ENCODE measurements at places on chromosomes 7 and 10.

GRCh38 chr7:6640246-6640721 lies 3.2 kb downstream of the ZNF316 start:
- DNase-seq, result no peak

- no peak for DNase-seq
These were observed 15.5 kb downstream of the CAMK2G start for GRCh38 chr10:73858750-73859427.

DNA sequence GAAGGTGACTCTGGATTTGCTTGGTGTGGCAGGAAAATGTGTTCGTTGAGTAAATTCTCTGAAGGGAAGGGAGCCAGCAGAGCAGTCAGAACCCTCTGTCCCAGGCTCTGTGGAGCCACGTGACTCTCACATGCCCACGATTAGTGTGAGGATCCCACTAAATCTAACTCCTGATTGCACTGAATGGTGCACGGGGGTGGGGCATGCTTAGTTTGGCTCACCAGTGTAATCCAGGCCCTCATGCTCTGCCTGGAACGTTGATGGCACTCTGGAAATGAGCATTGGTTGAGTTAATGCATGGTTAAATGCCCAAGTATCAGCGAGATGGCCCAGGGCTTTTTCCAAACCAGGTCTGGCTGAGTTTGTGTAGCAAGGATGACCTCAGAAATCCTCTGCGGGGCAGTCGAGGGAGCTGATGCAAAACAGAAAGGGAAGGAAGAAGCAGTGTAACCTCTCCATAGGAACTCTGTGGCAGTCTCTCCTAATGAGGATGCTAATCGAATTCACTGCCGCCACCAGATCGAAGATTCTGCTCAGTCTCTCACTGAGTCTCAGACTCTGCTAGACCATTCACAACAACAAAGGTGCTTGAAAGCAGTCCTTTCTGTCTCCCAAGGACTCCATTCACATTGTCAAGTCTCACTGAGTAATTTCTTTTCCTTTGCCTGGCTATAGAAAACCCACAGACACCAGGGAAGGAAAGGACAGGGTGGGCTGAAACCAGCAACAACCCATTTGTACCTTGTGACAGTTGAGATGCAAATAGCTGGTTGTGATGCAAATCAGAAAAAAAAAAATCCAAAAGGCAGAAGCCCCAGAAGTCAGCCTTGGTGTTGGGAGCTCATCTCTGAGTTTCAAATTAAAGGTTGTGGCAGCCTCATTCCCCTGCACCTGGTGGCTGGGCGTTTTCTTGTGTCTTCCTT lies 98.1 kb downstream of the C10orf105 start:
- no peak for DNase-seq

- no peak for DNase-seq
These were observed 3.3 kb upstream of the CUEDC2 start for GRCh38 chr10:102435529-102436233.

GRCh38 chr10:31778627-31779026 lies 150.0 kb downstream of the ARHGAP12 start:
- no peak for DNase-seq

- DNase-seq, result no peak
These were observed 38.9 kb upstream of the KAT6B start for GRCh38 chr10:74787457-74787856.

DNA sequence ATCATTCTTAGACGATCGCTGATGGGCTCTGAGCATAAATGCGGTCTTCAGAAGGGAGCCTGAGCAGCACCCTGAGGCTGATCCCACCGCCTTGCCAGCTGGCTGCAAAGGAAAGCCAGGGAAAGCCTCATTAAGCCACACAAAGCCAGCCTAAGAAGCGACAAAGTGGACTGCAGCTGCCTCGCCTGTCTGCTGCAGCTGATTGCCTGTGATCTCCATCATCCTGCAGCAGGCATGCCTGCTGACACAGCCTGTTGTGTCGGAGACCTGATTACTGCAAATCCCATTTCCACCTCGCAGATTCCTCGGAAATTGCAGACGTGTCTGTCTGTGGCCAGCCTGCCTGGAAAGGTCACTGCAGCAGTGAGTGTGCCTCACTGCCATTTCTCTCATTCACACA lies 1087.0 kb upstream of the AUTS2 start:
- DNase-seq, result peak; percentile 38

GRCh38 chr10:94223702-94224370 lies 138.9 kb downstream of the NOC3L start:
- DNase-seq, result no peak

DNA sequence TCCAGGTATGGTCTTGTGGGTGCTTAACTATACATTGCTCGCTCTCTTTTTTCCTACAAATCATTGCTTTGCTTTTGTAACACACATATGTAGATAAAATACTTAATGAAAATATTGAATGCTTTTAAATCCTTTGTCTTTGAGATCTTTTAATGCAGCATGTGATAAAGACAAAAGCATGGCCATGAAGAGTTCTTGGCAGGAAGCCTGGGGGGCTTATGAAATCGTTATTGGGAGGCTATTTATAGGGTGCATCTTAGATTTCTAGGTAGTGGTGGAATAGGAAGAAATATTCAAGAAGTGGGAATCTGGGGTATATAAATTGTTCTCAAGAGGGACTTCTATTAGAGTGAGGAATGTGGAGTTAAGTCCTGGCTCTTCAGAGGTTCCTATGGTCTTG lies 21.9 kb downstream of the UBE2D1 start:
- no peak for DNase-seq

DNA sequence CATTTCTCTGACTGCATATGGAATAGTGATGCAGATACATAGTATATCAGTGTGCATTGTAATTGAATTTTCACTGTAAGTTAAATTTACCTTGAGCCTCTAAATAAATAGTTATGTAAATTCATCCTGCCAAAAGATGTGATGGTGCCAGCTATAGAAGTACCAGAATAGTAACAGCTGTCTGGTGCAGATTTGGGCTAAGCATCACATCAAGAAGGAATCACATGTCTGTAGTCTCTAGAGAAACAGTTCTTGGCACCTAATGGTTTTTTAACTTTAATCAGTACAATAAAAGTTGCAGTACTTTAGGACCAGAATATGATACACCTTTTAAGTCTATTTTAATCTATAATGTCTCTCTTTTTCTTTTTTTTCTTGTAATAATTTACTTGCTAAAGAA lies 17.4 kb downstream of the PLEKHA1 start:
- no peak for DNase-seq

DNA sequence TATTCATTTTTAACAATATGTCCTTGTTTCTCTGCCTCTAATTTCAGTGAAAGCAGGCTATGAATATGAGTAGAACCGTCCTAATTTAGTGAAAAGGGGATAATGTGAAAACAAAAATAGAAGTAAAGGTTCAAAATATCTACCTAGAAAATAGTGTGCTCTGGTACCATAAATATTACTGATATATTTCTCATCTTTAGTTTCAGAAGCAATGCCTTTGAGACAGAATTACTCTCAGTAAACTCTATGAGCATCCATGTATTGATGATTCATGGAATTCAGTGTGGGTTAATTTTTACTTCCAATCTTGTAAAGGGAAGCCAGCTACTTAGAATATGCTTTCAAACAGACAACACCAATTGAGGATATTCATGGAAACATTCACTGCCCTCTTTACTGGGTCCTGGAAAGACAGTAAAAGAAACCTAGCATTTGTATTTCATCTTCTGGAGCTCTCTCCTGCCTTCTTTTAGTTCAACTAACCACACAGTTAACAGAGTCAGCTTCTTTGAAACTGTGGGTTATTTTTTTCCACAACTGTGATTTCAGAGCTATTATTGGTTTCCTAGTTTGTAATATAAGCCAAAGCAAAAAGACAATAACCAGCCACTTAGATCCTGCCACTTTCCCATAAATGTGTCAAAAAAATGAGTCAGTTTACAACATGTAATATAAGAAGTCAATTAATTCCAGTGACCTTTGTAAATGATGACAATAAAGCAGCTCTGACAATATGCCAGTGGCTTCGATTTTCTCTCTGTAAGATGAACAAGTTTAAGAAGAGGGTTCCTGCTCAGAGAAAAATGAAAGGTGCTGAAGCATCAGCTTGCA lies 1.7 kb downstream of the LRRN3 start:
- DNase-seq, result peak; percentile 91

DNA sequence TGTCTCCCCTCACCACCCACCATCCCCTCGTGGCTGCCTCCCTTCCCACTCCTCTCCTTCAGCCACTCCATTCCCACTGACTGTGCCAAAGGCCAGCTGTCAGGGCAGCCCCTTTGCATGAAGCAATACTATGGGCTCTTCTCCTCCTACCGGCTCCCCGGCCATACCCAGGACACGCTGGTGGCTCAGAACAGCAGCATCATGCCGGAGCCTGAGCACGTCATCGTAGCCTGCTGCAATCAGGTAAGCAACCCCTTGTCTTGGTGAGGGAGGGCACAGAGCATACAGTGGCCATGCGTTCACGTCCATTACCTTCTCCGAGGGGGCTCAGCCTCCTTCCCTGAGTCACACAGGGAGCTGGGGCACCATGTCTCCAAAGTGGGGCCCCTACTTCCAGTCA lies 11.6 kb downstream of the CHAT start:
- no peak for DNase-seq

GRCh38 chr7:52323202-52323746 lies 712.2 kb upstream of the POM121L12 start:
- DNase-seq, result no peak

DNA sequence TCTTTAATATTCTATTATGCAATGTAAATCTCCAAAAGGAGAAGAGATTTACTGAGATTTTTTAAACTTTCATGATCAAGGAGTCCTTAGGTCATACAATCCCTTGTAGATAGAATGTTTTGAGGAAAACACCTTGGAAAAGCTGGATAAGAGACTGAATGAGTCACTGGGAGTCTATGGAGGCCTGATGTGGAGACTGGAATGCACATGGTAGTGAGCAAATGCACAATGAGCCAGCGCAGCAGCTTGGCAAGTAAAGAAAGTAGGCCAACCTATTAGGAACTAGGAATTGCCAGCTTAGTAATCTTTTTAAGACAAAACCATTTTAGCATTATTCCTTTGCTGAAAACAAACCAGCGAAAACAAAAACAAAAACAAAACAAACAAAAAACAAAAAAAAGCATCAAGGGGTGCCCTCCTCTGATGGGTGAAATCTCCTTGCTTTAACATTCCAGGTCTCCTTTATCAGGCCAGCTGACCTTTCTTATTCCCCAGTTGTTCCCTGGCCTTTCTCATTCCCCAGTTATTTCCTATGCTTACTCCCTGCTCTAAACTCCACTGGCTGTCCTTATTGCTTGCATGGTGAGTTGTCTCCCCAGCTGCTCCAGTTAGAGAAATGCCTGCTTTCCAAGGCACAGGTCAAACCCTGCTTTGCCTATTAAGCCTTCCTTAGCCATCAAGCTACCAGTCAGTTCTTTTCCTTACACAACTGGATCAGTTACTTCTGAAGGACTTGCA lies 135.8 kb downstream of the PLCE1 start:
- no peak for DNase-seq

DNA sequence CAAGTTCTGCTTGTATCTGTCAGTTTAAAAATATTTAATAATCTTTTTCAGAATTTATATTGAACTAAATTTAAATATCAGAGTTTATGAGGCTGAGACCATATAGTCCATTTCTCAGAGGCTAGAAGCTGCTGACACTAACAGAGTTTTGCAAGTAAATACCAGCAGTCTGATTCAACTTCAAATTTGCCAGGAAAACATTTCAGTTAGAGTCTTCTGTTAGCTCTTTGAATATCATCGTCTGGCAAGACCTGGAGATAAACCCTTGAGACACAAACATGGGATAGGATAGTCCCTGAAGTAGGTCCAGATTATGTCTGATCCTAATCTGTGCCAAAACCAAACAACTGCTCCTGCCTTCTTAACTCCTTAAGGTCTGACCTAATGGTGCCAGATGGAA lies 472.8 kb upstream of the STEAP1 start:
- DNase-seq, result no peak

DNA sequence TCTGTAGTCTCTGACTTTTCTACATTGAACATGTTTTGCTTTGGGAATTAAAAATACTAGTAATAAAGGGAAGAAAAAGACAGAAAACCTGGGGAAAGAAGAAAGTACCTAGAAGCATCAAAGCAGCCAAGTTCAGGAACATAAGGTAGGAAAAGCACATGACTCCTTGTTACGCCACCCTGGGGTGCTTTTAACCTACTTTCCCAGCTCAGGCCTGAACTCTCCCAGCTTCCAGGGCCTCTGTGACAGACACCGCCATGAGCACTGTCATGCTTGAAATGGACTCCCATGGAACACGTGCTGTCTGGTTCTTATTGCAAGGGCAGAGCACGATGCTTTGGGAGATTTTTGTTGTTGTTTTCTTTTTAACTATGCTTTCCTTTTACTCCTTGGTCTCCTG lies 11.4 kb downstream of the ACTR1A start:
- no peak for DNase-seq

GRCh38 chr7:88191911-88192310 lies 27.9 kb downstream of the SRI start:
- no peak for DNase-seq

DNA sequence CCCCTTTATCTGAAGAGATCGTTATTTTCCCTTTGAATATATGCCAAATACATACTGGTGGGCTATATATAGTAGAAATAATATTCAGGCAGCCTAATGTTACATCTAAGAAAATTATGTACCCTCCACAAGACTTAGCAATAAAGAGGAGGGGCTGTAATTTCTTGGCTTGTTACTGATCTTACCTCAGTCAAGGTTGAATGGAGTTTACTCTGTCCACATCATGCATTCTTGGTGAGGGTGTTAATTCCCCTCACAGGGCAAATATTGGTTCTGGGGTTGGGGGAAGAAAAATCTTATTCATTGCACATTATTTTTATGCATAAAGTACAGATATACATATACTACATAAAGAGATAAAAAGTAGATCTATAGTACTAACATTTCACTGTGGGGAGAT lies 145.8 kb upstream of the ANK3 start:
- DNase-seq, result peak; percentile 5

DNA sequence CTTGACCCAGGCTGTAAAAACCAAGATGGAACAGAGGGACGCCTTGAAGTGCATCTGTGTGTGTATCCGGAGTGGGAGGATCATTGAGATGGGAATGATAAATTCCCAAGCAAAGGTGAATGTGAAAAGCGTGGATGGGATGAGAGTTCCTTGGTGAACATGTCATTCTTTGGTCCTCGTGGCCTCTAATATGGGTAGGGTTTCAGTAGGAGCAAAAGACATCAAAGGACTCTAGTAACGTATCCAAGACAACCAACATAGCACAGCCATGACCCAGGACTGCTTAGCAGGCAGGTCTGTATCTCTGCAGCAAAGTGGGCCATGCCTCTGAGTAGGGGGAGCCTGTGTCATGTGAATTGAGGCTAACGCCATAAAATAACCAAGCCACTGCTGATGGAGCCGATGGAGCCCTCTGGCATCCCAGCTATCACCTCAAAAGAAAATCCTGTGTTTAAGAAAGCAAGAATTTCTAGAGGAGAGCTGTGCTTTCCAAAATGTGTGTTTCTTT lies 98.6 kb downstream of the CCDC3 start:
- no peak for DNase-seq

All from NCI-H69 (cell line).